ENCODE measurements at places on chromosomes 16 and 17.

- peak; percentile 70 for DNase-seq
Observed at GRCh38 chr16:15482068-15482747, 47.8 kb downstream of the BMERB1 start.

GRCh38 chr17:16999931-17000625 is 28.2 kb upstream of the TNFRSF13B start:
- DNase-seq: no peak

GRCh38 chr17:80797741-80798594 is 193.7 kb upstream of the CHMP6 start:
- no peak for DNase-seq

DNA sequence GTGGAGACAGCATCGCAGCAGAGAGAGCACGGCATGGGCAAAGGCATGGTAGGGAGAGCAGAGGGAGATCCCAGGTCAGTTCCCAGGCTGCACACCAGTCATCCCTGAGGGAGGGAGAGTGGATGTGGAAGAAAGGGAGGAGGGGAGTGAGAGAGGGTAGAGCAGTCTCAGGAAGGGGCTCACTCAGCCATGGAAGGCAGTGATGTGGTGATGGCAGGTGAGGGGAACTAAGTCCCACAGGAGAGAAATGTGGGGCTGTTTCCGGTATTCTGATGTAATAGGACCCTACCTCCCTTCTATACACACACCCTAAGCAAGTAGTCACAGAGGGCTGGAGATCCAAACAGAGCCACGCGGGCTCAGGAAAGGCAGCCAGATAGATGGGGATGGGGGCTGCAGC is 500.3 kb upstream of the CDH11 start:
- no peak for DNase-seq

GRCh38 chr16:2858245-2859025 is 465 bp upstream of the PRSS22 start:
- no peak for DNase-seq

DNA sequence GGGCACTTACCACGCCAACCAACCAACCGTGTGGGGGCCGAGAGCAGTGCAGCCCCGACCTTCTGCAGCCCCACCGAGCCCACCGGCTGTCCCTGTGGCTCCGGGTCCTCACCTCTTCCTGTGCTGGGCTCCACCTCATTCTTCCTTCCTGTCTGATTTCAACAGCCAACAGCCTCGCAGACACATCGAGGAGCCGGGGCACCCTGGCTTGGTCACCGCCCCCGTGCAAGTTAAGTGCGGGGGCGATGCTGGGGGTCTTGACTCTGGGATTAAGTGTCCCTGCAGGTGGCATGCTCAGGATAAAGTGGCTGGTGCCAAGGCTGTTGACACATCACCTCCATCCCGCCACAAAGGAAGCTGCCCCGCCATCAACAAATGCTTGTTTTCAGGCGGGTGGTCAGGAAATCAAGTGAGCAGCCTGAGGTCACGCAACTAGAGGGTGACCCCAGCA is at the start of gene NLRC3:
TSS of gene NLRC3 (minus strand) at position 102 of the 451 bp plus-strand sequence. CDS start 12,367 bp downstream, outside the sequence.
- DNase-seq: peak; percentile 45

- no peak for DNase-seq
Observed at GRCh38 chr16:89612415-89613166, 851 bp upstream of the DPEP1 start.

DNA sequence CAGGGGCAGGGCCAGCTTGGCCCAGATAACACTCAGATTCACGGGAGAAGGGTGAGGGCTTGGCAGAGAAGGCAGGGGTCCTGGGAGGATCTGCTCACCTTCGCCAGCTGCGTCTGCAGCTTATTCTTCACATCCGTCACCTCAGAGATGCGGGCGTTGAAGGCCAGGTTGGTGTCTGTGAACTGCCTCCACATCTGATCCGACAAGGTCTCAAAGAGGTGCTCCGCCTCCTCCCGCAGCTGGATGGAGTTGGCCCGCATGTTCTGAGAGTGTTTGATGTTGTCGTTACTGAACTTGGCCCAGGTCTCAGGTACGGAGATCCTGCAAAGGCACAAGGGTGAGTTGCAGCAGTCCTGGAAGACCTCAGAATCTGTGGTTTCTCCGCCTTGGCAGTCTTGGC is 18.9 kb downstream of the TEKT5 start:
- DNase-seq: no peak

GRCh38 chr17:62797959-62798358 is 10.2 kb downstream of the MARCHF10 start:
- DNase-seq: no peak

GRCh38 chr17:751269-752001 is 629 bp downstream of the GEMIN4 start:
- peak; percentile 53 for DNase-seq

DNA sequence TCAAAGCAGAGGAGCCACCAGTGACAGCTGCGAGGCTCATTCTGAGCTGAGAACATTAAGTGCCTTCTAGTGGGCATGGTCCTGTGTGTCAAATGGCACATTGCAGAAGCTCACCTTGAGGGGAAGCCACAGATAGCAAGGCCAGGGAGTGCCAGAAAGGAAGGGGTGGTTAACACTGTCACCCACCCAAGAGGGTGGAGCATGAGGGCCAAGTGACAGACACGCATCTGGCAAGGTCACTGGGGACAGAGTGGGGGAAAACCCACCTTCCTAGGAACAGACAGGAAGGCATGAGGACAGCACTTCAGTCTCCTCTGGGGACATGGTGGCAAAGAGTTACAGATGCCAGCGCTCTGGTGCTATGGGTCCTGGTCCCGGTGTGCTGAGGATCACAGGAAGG is 22.1 kb downstream of the NUBP1 start:
- no peak for DNase-seq

DNA sequence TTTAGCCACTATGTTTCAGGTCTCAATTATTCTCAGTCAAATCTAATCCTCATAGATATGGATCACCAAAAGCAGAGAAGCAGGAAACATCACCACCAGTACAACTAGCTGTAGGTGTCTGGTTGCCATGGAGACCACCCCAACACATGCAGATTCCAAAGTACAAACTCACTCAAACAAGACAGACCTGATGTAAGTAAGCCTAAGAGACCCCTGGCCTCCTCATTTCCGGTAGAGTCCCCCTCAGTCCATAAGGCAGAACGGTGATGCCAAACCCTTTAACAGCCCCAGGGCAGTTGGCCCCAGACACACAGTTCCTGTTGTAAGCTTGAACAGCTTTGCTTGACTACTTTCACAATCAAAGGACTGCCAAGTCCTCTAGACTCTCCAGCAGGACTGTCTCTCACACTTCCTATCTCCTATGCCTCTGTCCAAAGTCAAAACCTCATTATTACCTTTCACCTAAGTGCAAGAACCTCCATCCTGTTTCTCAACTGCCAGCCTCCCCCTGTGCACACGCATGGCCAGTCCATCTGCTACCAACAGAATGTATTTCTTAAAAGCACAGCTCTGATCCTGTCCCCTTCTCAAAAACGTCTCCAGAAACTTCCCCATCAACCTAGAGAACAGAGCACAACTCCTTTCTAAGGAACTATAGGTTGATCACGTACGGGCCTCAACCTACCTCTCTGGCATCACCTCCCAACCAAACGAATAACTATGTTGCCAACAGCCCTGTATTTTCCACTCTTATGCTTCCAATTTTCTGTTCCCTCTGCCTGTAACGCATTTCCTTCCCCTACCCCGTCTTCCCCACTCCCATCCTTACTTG is 23.9 kb downstream of the SLC39A11 start:
- no peak for DNase-seq

DNA sequence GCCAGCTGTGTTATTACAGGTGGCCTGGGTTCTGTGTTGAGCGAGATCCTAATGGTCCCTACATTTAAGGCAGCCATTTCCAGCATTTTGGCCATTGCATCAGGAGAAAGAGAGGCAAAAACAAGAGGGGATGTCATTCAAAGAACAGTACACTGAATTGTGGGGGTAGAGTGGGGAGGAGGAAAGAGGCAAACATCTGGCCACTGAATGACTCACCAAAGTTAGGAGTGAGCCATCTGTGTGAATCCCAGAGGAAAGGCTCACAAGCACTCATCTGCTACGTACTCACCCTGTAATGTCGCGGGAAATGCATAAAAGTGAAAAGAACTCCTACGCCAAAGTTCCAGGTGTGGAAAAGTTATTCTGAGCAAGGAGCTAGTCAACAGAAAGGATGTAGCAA is 16.7 kb downstream of the KRABD2 start:
- no peak for DNase-seq

DNA sequence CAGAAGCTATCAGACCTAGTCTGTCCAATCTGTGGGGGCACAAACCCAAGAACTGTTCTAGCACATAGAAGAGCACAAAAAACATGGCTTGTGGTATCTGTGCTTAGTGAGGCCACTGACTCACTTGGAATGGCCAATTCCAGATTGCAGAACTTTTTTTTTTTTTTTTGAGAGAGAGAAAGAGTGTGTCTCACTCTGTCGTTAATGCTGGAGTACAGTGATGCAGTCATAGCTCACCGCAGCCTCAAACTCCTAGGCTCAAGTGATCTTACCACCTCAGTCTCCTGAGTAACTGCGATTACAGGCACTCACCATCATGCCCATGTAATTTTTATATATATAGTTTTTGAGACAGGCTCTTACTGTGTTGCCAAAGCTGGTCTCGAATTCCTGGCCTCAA is 77.2 kb upstream of the CLEC3A start:
- DNase-seq: no peak

- no peak for DNase-seq
Observed at GRCh38 chr17:80725517-80725916, 180.9 kb downstream of the RPTOR start.

DNA sequence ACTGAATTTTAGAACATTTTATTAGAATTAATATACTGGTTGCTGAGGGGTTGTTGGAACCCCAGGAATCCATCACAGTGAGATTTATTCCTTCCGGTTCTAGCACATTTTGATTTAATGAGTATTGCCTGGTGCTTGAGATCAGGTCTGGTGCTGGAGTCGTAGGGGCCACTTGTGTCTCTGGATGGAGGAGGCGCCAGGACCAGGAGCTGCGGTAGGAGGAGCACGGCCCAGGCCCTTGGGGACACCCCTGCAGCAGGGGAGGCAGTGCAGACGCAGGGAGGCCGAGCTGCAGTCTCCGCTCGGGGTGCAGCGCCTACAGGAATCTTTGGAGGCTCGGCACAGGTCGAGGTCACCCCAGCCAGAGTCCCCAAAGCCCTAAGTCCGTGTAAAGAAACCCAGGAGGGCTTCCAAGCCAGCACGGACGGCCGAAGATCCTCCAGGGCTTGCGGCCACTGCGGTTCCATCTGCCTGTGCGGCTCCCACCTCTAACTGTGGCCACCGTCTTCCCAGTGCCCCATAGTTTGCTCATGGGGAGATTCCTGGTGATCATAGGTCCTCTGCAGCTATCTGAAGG is 66.2 kb upstream of the CREBBP start:
- no peak for DNase-seq

GRCh38 chr17:77409282-77410161 is 268.8 kb downstream of the SEC14L1 start:
- peak; percentile 42 for DNase-seq

DNA sequence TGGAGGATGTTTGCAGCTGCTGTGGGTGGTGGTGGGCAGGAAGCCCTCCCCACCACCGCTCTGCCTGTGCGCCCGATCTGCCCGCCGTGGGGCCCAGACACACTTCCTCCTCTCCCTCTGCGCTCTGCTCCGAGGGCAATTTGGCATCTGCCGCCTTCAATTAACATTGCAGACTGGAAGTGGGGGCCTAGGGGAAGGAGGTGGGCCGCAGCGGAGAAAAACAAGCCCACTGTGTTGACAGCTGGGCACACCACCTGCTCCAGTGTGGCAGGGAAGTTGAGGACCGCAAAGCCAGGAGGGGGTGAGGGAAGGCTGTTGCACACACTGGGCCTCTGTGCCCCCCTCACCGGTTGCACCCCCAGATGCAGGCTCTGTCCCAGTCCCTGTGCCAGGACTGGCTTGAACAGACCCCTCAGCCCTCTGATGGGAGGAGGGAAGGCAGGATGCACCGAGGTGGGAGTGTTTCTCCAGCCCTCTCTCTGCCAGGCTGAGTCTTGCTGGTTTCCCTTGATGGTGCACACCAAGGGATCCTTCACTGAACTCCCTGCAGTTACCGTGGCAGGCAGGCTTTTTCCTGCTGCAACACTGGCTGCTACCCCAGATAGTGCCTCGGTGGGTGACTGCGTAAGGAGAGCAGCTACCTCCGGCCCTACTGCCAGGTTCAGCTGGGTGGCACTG is 72.8 kb upstream of the MED9 start:
- DNase-seq: peak; percentile 30

- no peak for DNase-seq
Observed at GRCh38 chr16:26598998-26599784, 467.5 kb upstream of the C16orf82 start.

- no peak for DNase-seq
Observed at GRCh38 chr17:78278139-78278741, 46.8 kb downstream of the TMEM235 start.

- DNase-seq: peak; percentile 35
Observed at GRCh38 chr17:52106638-52107261, 51.8 kb downstream of the CA10 start.

- DNase-seq: peak; percentile 75
Observed at GRCh38 chr17:38704606-38705522, at the start of gene MLLT6. Gene MLLT6 (plus strand): TSS chr17:38705273. CDS start chr17:38705633, 360 bp downstream.
